ENCODE measurements at places on chromosomes 2 and 18. TPM values are rescaled to one million over a fixed set of nuclear protein-coding genes. Genes with fewer than 3 reads are reported as not detected.

GRCh38 chr2:20663196-20664070, 3.5 kb upstream of the GDF7 start:
- H3K4me3 ChIP-seq, result no peak overlapping the region
- no peak overlapping the region for H3K27ac ChIP-seq
- peaks cover 75% of the 10 kb centered on the region for H3K27me3 ChIP-seq
- H3K36me3 ChIP-seq, result no peaks in the 10 kb centered on the region
- no peak for DNase-seq
- H3K4me1 ChIP-seq, result peaks cover 18% of the 10 kb centered on the region

- H3K4me1 ChIP-seq, result no peaks in the 10 kb centered on the region
- H3K27me3 ChIP-seq, result no peaks in the 10 kb centered on the region
- no peak overlapping the region for H3K27ac ChIP-seq
- DNase-seq, result no peak
- no peaks in the 10 kb centered on the region for H3K36me3 ChIP-seq
- no peak overlapping the region for H3K4me3 ChIP-seq
Observed at GRCh38 chr2:206521612-206522011, 78.3 kb downstream of the ADAM23 start.

DNA sequence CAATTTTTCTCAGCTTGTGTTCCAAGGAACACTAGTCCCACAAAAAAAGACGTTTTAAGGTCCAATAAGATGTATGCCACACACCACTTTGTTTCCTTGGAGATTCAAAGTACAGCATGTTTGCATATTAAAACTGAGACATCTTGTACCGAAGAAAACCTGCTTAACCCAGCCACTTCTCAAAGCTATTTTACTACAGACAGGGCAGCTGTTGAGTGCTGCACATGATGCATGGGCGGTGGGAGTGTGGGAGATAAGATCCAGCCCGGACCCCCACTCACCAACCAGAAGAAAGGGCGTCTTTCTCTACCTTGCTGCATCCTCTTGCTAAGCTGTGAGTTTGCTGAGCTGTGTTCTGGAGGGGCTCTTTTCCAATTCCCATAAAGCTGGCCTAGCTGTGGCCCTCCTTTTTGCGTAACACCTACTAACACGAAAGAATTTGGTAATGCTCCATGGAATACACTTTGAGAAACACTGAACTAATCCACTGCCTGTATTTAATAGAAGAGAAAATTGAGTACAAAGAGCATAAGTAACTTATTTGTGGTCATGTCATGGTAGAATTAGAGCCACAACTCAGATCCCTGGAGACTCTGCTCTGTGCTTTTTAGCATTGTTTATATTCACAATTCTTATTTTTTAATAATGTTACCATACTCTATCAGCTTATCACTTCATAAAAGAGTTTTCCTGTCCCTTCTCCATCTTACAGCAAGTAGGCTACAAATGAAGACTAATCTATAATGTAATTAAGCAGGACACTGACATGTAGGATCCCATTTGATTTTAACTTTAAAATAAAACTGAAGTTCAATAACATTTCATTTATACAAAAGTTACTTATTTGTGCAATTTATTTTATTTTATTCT, 90.0 kb downstream of the PLEKHM3 start:
- no peak overlapping the region for H3K4me3 ChIP-seq
- H3K27me3 ChIP-seq, result no peaks in the 10 kb centered on the region
- H3K36me3 ChIP-seq, result peaks cover 5% of the 10 kb centered on the region
- no peaks in the 10 kb centered on the region for H3K4me1 ChIP-seq
- H3K27ac ChIP-seq, result no peak overlapping the region

DNA sequence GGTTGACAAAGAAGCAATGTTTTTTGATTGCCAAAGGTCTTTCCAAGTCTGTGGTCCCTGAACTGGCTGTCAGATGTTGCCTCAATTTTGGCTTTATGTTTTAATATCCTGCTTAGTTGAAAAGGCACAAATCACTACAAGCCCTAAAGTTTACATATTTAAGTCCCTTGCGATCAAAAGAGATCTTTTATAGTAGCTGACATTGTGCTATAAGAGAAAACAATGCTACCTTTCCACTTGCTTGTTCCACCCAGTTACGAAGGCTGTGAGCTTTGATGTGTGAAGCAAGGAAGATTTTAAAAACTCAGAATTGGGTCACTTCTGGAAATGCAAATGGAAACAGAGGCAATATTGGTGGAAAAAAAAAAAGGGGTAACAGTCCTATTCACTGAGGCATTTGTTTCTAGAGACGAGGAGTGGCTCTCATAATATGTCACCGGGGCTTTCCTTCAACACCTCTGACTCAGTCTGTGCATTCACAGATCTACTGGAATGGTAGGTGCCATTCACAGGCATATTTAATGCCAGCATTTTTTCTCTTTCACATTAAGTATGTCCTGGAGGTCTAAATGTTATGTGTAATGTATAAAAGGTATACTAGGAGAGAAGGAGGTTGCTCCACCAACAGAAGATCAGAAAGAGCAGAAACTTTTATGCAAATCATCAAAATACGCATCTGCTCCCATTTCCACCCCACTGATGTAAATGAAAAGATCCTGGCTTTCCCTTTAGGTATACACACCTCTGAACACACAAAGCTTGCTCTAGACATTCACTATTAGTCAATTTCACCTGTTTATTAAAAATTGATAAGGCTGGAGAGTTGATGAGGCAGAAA, 91.8 kb downstream of the TGIF1 start:
- no peaks in the 10 kb centered on the region for H3K36me3 ChIP-seq
- peaks cover 16% of the 10 kb centered on the region for H3K4me1 ChIP-seq
- H3K4me3 ChIP-seq, result no peak overlapping the region
- H3K27ac ChIP-seq, result no peak overlapping the region
- peaks cover 4% of the 10 kb centered on the region for H3K27me3 ChIP-seq

The OST4 gene
- 369 TPM for total RNA-seq

The ANKRD30BL gene
- not detected for total RNA-seq

The LBX2 gene
- 1.0 TPM for total RNA-seq

The TTR gene
- 11.2 TPM for total RNA-seq

The GCG gene
- total RNA-seq, result not detected

DNA sequence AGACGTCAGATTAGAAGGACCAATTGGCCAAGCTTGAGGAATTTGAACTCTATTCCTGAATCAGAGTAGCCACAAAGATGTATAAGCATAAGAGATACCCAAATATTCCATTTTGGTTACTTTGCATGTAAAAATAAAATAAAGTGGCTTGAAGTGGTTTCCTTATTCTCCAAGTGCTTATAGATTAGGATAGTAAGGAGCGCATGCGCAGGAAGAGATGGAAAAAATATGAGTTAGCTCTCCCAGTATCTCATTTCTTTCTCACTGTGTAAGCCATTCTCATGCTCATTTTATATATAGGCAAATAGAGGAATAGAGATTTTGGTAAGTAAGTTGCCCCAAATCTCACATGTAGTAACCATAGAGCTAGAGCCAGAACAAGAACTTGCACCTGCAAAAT, 241.3 kb downstream of the SETBP1 start:
- DNase-seq, result no peak
- H3K27ac ChIP-seq, result no peak overlapping the region
- no peaks in the 10 kb centered on the region for H3K27me3 ChIP-seq
- H3K4me3 ChIP-seq, result no peak overlapping the region
- peaks cover 6% of the 10 kb centered on the region for H3K36me3 ChIP-seq

DNA sequence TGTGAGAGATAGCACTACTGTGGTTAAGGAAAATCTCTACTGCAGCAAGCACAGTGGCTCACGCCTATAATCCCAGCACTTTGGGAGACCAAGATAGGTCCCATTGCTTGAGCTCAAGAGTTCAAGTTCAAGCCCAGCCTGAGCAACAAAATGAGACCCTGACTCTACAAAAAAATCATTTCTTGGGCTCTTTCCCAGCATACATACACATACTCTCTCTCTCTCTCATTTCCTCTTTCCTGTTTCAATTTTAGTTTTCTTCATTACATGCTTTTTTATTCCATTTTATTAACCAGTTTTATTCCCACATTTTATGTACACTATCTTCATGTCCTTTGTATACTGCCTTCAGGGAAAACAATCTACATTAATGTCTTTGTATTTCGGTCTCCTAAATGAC, 14.6 kb downstream of the WDR33 start:
- H3K36me3 ChIP-seq, result no peaks in the 10 kb centered on the region
- DNase-seq, result no peak
- H3K27me3 ChIP-seq, result no peaks in the 10 kb centered on the region

DNA sequence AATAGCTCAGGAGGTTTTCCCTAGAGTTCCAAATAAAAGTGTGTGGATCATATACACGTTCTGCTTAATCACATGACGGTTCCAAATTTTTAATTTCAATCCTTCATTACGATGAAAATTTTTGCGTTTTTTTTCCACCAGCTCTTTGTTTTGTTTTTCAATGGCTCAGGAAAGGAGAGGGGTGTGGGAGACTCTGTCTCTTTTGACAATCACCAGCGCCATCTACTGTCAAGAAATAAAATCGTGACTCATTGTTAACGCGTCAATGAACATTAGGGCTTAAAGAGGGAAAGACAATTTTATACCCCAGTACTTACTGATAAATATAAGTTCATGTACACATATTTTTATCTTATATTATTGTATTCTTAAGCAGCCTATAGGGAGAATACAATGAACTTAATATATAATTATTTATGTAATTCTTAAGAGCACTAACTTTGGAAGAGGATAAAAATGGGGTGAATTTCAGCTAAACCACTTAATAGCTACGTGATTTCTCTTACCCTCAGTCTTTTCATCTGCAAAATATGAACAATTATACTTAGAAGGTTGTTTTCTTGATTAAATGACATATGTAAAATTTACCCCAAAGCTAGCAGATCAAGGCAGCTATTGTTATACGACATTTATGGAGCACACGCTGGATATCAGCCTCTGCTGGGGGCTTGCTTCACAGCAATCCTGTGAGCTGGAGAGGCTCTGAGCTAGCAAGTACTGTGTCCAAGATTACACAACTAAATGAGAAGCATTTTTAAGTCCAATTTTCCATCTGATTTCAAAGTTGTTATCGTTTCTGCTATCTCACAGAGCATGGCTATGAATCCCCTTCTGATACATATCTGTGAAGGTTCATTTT, 47.4 kb upstream of the RMDN2 start:
- H3K27ac ChIP-seq, result no peak overlapping the region
- no peak for DNase-seq
- H3K27me3 ChIP-seq, result peaks cover 19% of the 10 kb centered on the region
- peak overlapping the region; percentile 57 for H3K4me3 ChIP-seq
- no peaks in the 10 kb centered on the region for H3K36me3 ChIP-seq

The ZNF892 gene
- total RNA-seq, result 7.0 TPM

DNA sequence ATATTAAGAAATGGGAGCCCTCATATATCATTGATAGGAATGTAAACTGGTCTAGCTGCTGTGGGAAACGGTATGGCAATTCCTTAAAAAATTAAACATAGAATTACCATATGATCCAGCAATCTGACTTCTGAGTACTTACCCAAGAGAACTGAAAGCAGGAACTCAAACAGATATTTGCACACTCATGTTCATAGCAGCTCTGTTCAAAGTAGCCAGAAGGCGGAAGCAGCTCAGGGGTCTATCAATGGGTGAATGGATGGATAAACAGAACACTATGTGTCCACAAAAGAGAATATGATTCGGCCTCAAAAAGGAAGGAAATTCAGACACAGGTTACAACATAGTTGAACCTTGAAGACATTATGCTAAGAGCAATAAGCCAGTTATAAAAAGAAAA, 135.7 kb upstream of the NDUFV2 start:
- DNase-seq, result no peak
- H3K36me3 ChIP-seq, result no peaks in the 10 kb centered on the region
- H3K27ac ChIP-seq, result no peak overlapping the region
- no peaks in the 10 kb centered on the region for H3K27me3 ChIP-seq

The STARD6 gene
- total RNA-seq, result not detected

- no peak for DNase-seq
- no peak overlapping the region for H3K4me3 ChIP-seq
- peaks cover 1% of the 10 kb centered on the region for H3K4me1 ChIP-seq
- H3K27ac ChIP-seq, result no peak overlapping the region
- H3K27me3 ChIP-seq, result peaks cover 4% of the 10 kb centered on the region
- H3K36me3 ChIP-seq, result no peaks in the 10 kb centered on the region
Observed at GRCh38 chr2:241859017-241859435, 332 bp upstream of the PDCD1 start.

DNA sequence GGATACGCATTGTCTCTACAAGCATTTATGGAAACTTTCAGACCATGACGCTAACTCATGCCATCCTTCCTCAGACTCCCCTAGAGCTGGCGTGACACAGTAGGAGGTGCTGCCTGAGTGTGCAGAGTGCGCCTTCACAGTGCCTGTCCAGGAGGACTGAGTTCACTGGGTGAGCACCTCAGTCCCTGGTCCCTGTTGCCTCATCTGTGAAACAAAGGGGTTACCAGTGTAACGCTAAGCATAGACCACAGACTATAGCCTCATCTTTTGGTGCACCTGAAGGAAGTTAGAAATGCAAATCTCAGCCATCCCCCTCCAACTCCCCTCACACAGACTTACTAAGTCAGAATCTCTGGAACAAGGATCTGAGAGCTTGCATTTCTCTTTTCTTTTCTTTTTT, 142.8 kb downstream of the TMEM17 start:
- no peaks in the 10 kb centered on the region for H3K4me1 ChIP-seq
- H3K27ac ChIP-seq, result no peak overlapping the region
- DNase-seq, result no peak
- H3K27me3 ChIP-seq, result peaks cover 2% of the 10 kb centered on the region
- no peak overlapping the region for H3K4me3 ChIP-seq
- no peaks in the 10 kb centered on the region for H3K36me3 ChIP-seq

The TEX44 gene
- total RNA-seq, result not detected

The ALLC gene
- not detected for total RNA-seq

DNA sequence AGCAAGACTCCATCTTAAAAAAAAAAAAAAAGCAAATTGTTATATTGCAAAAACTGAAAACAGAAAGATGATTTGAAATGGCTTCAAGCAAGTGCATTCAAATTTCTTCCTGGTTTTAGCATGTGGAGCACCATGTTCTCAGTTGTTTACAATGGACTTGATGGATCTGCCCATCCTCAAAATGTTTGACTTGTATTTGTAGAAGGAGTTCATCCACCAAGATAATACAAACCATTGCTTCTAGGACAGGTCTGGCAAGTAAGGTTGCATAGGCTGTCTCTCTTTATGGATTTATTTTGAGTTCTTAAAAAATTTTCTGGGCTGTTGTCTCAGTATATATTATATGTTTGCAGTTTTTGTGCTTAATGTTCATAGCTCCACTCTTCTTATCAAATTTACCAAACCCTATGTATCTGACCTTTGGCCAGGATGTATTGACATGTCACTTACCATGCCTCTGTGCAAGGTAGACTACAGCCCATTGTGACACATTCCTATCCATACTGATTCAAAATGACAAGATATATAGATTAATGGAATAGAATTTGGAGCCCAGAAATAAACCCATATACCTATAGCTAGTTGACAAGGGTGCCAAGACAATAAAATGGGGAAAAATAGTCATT, 21.7 kb upstream of the ZCCHC2 start:
- no peak overlapping the region for H3K4me3 ChIP-seq
- H3K27me3 ChIP-seq, result peaks cover 21% of the 10 kb centered on the region
- no peak for DNase-seq
- H3K27ac ChIP-seq, result no peak overlapping the region
